CD8-positive, alpha-beta memory T cell (primary cell): ENCODE measurements at places on chromosomes 3 and 15.

DNA sequence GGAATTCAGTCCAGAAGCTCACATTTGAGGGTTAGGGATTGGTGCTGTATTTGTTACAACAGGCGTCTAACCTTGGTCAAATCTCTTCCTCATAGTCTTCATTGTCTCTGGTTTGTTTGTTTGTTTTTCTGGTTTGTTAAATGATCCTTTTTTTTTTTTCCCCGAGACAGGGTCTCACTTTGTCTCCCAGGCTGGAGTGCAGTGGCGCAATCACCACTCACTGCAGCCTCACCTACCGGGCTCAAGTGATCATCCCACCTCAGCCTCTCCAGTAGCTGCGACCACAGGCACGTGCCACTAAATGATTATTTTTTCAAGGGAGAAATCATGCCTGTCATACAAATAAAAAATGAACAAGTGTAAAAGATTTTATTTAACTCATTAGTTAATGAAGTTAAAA is 14.3 kb upstream of the ADPGK start:
- DNase-seq = no peak
- H3K27ac ChIP-seq = no peak overlapping the region

GRCh38 chr15:58285212-58285920 is 146.4 kb upstream of the LIPC start:
- no peaks in the 10 kb centered on the region for H3K4me1 ChIP-seq
- H3K4me3 ChIP-seq = no peak overlapping the region
- H3K36me3 ChIP-seq = no peaks in the 10 kb centered on the region

DNA sequence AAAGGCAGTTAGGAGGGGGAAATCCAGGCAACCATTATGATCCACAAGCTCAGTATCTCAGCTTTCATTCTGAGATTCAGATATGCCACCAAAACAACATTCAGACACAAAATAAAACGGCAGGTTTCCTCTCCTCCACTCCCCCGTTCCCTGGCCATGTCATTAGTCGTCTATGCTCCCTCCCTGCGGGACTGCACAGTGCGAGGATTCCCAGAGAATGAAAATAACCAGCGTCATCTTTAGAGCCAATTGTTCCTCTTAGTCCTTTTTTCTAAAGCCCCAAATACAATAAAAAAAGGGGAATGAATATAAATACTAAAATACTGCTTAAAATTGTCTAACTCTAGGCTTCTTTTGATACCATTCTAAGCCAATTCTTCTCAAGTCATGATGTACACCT is 7.8 kb upstream of the SLCO3A1 start:
- H3K36me3 ChIP-seq = no peaks in the 10 kb centered on the region
- no peak for DNase-seq
- H3K4me3 ChIP-seq = no peak overlapping the region
- peaks cover 3% of the 10 kb centered on the region for H3K27me3 ChIP-seq

GRCh38 chr3:58383904-58384303 is 49.7 kb downstream of the PDHB start:
- no peak for DNase-seq
- H3K4me1 ChIP-seq = no peaks in the 10 kb centered on the region
- H3K27ac ChIP-seq = no peak overlapping the region
- no peaks in the 10 kb centered on the region for H3K27me3 ChIP-seq

GRCh38 chr3:84692261-84692660 is 266.5 kb upstream of the CADM2 start:
- H3K4me1 ChIP-seq = no peaks in the 10 kb centered on the region
- DNase-seq = no peak
- H3K27ac ChIP-seq = no peak overlapping the region
- H3K36me3 ChIP-seq = no peaks in the 10 kb centered on the region

- no peaks in the 10 kb centered on the region for H3K4me1 ChIP-seq
- H3K4me3 ChIP-seq = no peak overlapping the region
- H3K27ac ChIP-seq = no peak overlapping the region
- no peak for DNase-seq
Observed at GRCh38 chr15:92624401-92624991, 31.1 kb downstream of the FAM174B start.

GRCh38 chr15:76439542-76439941 is 103.0 kb downstream of the ISL2 start:
- no peak overlapping the region for H3K27ac ChIP-seq
- no peaks in the 10 kb centered on the region for H3K36me3 ChIP-seq
- no peak for DNase-seq
- no peaks in the 10 kb centered on the region for H3K27me3 ChIP-seq

DNA sequence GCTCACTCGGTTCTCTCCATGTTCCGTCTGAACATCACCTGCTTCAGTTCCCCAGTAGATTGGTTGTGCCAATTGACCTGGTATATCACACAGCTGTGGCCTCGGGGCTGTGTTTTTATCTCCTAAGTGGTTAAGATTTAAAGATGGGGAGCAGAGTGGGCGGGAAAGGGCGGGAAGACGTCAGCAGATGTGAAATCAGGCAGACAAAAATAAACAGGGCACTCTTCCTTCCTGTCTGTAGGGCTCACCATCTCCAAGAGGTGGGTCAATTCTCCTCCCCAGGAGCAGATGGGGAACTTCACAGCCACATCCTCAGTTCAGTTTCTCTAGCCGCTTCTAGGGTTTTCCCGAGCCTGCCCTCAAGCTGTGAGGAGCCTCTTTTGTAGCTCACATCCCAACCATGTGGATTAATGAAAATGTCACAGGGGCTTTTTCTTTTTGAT is 26.8 kb upstream of the LIMD1 start:
- DNase-seq = no peak
- H3K27me3 ChIP-seq = no peaks in the 10 kb centered on the region
- no peaks in the 10 kb centered on the region for H3K36me3 ChIP-seq
- H3K4me3 ChIP-seq = no peak overlapping the region
- no peak overlapping the region for H3K27ac ChIP-seq
- peaks cover 6% of the 10 kb centered on the region for H3K4me1 ChIP-seq

DNA sequence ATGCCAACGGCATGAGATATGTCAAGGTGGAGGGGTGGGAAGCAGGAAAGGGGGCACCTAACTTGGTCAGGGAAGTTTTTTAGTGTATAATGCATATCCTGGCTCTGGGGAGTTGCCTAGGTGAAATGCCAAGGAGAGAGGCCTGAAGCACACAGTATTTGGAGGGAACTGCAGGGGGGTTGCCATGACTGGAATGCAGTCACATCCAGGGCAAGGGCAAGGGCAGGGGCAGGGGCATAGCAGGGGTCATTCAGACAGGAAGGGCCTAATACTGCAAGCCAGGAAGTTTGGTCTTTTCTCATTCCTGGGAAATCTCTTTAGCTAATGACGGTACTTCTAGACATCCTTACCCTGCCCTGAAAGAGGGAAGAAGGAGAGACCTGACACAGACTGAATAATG is 60.5 kb downstream of the MYRIP start:
- H3K4me3 ChIP-seq = no peak overlapping the region
- no peak overlapping the region for H3K27ac ChIP-seq
- no peak for DNase-seq

DNA sequence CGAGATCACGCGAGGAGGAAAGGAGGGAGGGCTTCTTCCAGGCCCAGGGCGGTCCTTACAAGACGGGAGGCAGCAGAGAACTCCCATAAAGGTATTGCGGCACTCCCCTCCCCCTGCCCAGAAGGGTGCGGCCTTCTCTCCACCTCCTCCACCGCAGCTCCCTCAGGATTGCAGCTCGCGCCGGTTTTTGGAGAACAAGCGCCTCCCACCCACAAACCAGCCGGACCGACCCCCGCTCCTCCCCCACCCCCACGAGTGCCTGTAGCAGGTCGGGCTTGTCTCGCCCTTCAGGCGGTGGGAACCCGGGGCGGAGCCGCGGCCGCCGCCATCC is 1.1 kb upstream of the SETD5 start:
- H3K4me3 ChIP-seq = peak overlapping the region; percentile 93
- peaks cover 69% of the 10 kb centered on the region for H3K4me1 ChIP-seq
- H3K36me3 ChIP-seq = peaks cover 29% of the 10 kb centered on the region
- H3K27ac ChIP-seq = peak overlapping the region; percentile 90

DNA sequence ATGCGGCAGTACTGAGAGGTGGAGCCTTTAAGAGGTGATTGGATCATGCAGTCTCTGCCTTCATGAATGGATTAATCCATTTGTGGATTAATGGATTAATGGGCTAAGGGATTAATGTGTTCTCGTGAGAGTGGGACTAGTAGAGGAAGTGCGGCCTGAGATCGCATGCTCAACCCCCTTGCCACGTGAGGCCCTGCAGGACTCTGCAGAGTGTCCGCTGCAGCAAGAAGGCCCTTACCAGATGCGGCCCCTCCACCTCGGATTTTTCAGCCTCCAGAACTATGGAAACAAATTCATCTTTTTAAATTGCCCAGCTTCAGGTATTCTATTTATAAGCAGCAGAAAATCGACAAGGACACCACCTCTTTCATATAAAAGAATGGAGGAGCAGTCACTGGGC is 148.8 kb downstream of the TPRA1 start:
- no peak for DNase-seq
- H3K4me3 ChIP-seq = no peak overlapping the region
- no peaks in the 10 kb centered on the region for H3K36me3 ChIP-seq
- no peaks in the 10 kb centered on the region for H3K4me1 ChIP-seq

- H3K27me3 ChIP-seq = no peaks in the 10 kb centered on the region
- no peaks in the 10 kb centered on the region for H3K4me1 ChIP-seq
- no peak for DNase-seq
- H3K4me3 ChIP-seq = no peak overlapping the region
Observed at GRCh38 chr15:92305343-92305742, 88.3 kb upstream of the ST8SIA2 start.

GRCh38 chr3:138296639-138297038 is 33.0 kb downstream of the NME9 start:
- no peak overlapping the region for H3K4me3 ChIP-seq
- no peaks in the 10 kb centered on the region for H3K36me3 ChIP-seq
- no peaks in the 10 kb centered on the region for H3K4me1 ChIP-seq
- no peak overlapping the region for H3K27ac ChIP-seq

GRCh38 chr3:29755416-29755815 is 474.5 kb downstream of the RBMS3 start:
- no peak overlapping the region for H3K4me3 ChIP-seq
- no peak for DNase-seq
- H3K36me3 ChIP-seq = no peaks in the 10 kb centered on the region
- H3K4me1 ChIP-seq = no peaks in the 10 kb centered on the region
- no peaks in the 10 kb centered on the region for H3K27me3 ChIP-seq
- no peak overlapping the region for H3K27ac ChIP-seq

DNA sequence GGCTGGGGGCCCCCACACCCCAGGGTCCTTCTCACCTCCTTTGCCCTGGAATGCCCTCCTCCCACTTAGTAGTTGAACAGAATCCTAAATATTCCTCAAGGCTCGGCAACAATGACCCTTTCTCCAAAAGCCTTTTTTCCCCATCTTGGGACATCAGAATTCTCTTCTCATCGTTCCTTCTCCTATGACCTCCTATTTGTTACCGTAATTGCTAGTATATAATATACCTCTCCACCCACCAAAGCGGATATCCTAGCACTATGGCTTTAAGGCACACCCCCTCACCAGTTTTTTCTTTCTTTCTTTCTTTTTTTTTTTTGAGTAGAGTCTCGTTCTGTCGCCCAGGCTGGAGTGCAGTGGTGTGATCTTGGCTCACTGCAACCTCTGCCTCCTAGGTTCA is 16.8 kb downstream of the HDAC11 start:
- no peaks in the 10 kb centered on the region for H3K36me3 ChIP-seq
- no peak overlapping the region for H3K27ac ChIP-seq
- no peak for DNase-seq
